Thoracic aorta (tissue), 2 donors: ENCODE measurements at places on chromosomes 16 and 17.

- DNase-seq = no peak
Observed at GRCh38 chr16:79599837-79600637, 500 bp downstream of the MAF start.

GRCh38 chr17:78746949-78747269 is 35.2 kb downstream of the CYTH1 start:
- no peak for DNase-seq

DNA sequence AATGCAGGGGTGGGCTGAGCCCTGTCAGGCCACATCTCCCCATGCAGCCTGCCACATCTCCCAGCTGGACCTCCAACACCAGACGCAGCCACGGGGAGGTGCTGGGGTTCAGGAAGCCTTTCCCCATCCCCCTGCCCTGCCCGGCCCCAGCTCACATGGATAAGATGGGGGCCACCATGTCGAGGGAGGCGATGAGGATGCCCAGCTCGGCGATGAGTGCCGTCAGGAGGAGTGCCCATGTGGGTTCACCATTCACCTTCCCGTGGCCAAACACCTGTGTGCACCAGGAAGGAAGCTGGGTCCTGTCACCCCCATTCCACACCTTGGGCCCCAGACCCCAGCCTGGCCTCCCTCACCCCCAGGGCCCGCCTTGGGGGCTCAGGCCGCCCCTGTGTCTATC is 5.7 kb upstream of the LCAT start:
- no peak for DNase-seq

GRCh38 chr17:52027620-52028295 is 130.8 kb downstream of the CA10 start:
- DNase-seq = no peak

- no peak for DNase-seq
Observed at GRCh38 chr17:17942846-17943245, 29.4 kb downstream of the TOM1L2 start.

DNA sequence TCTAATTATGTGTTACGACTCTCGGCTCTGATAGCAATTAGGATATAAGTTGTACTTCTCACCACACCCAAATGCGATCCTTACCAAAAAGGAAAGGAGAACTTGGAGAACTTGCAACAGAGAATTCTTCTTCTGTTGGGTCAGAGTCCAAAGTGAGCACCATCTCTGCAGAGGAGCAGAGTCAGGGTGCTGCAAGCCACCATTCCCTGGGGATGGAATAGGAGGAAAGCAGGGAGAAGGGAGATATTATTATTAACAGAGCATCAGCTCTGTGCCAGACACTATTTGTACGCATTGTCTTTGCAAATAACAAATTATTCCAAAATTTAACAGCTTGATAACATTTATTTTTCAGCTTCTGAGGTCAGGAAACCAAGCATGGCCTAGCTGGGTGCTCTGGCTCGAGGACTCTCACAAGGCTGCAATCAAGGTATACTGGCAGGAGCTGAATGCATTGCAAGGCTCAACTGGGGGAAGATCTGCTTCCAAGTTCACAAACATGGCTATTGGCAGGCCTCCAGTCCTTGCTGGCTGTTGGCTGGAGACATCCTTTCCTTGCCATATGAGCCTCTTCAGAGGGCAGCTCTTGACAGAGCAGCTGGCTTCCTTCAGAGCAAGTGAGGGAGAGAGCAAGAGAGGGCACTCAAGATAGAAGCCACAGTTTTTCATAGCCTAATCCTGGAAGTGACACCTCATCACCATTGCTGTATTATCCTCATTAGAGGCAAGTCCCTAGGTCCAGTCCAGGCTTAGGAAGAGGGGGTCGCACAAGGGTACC is 296.2 kb upstream of the CDH5 start:
- no peak for DNase-seq

GRCh38 chr17:82690786-82691489 is 7.6 kb downstream of the RAB40B start:
- no peak for DNase-seq

DNA sequence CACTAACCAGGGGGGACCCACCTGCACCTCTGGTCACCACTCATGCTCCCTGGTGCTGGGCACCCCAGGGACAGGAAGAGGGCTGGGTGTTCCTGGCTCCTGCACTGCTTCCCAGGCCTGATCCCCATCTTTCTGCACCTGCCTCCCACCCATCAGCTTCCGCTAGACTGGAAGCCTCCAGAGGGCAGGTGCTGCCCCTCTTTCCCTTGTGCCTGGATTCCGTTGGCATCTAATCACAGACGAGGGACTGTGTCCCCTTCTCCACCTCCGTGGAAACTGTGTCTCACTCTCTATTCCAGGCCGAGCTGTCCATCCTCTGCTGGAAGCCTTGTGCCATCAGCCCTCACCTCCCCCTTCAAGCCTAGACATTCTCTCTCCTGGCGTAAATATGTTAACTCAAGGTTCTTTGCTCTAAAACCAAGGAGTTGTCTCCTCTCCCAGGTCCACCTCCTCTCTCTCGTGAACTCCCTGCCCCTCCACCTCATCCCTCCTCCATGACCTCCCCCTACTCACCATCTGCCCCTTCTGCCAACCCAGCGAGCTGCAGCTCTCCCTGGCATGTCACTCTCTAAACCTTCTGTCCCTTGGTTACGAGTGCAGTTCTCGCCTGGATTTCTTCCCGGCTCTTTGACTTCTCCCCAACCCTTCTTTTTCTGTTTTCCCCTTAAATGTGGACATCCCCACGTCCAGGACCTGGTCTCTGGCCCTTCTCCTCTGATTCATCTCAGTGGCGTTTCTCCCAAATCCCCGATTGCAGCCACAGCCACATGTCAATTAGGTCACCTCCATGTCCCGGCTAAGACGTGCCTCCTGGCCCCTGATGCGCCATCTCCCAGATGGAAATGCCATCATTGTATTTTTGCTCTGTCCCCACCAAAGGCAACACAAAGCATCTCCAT is 107.7 kb downstream of the SEC14L1 start:
- DNase-seq = no peak

GRCh38 chr16:3187798-3188674 is at the start of gene OR1F1:
Gene OR1F1 (plus strand): TSS chr16:3188204.
- DNase-seq = no peak

DNA sequence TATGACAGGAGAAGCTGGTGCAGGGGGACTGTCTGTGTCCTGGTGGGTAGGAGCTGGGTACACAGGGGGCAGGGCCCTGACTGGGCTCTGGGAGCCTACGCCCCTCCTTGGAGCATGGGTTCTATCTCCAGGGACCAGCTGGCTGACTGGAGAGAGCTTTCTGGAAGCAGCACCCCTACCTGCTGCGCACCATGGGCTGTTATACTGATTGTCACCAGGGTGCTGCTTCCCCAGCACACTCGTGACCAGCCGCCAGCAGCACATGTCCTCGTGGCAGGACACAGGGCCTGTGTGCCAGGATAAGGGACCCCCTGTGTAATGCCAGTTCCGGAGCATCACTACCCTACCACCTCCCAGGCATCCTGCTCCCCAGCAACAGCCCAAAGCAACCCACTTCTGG is 106.0 kb downstream of the AMFR start:
- DNase-seq = no peak

- DNase-seq = no peak
Observed at GRCh38 chr17:20077978-20078685, 69.0 kb downstream of the SPECC1 start.

DNA sequence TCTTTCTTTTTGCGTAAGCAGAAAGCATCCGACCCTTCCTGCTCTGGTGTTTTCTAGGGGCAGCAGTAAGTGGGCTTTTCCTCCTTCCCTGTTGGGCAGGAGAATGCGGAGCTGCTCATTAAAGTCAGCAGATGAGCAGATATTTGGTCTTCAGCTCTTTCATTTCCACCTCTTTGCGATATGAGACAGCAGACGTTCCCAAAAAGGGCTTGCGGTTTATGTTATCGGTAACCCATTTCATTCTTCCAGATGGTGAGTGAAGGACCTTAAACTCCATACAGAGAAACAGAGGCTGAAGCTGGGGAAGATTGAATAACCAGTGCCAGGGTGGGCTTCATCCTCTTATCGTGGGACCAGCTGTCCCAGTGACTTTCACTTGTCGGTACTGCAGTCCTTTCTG is 40.7 kb downstream of the KSR1 start:
- DNase-seq = no peak

- DNase-seq = no peak
Observed at GRCh38 chr17:28737770-28738679, 5.8 kb upstream of the TRAF4 start.

- no peak for DNase-seq
Observed at GRCh38 chr17:72591289-72592241, 470.7 kb downstream of the SOX9 start.

DNA sequence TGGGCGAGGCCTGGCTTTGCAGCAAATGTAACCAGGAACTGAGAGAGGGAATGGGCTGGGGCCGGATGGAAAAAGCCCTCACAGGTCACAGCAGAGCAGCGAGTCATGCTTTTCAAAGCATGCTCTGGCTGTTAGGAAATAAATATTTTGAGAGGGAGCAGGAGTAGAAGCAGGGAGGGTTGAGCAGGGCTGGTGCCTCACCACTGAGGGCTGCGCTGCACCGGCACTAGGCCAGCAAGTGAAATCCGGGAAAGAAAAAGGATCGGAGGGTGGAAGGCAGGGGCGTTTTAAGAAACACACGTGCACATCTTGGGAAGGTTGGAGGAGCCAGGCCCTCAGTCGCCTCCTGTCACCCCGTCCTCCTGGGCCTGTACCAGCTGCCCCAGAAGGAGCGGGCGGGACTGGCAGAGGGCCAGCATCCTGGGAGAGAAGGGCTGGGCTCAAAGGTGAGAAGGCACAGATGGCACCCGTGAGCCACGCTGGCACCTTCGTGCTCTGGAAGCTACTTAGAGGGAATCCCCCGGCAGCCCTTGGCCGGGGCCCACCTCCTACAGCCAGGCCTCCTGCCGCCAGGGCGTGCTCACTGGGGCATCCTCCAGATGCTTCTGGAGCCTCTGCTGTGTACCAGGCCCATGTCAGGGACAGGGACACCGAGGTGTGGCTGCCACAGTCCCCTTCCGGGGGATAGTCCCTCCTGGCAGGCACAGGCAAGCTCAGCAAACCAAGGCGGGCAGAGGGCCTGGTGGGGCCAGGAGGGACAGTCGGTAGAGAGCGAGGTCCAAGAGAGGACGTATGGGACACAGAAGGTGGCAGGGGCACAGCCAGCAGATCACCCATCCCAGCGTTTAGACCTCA is 71.5 kb upstream of the PLCG2 start:
- DNase-seq = no peak

DNA sequence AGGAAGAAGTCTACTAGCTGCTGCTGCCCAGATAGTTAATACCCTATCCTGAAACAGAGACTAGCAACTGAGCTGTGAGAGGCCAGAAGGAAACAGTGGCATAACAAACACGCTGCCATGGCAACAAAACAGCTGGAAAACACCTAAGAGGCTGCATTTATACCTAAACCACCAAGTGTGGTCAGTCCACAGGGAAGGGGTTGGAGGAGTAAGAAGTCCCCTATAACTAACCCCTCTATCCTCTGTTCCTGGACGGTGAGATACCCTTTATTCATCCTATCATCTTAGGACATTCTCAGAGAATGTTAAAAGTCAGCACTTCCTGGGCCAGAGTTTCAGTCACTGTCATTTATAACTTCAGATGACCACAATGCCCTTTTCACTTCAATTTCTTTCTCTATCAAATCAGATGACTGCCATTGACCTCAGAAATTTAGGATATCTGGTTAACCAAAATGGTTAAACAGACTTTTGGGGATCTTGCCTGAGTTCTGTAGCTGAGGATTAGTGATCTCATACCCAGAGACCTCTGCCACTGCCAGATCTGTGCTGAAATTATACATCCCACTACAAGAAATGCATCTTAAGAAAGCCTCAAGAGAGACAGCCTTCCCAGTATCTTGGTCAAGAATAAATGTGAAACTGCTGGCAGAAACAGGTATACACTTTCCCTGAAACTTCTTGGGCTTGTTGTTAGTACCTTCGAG is 36.2 kb downstream of the STH start:
- no peak for DNase-seq

- DNase-seq = no peak
Observed at GRCh38 chr16:48492133-48492532, 106.9 kb upstream of the SIAH1 start.

GRCh38 chr16:80039777-80040176 is 439.2 kb upstream of the MAF start:
- no peak for DNase-seq

- no peak for DNase-seq
Observed at GRCh38 chr16:82741073-82741615, 114.4 kb downstream of the CDH13 start.

DNA sequence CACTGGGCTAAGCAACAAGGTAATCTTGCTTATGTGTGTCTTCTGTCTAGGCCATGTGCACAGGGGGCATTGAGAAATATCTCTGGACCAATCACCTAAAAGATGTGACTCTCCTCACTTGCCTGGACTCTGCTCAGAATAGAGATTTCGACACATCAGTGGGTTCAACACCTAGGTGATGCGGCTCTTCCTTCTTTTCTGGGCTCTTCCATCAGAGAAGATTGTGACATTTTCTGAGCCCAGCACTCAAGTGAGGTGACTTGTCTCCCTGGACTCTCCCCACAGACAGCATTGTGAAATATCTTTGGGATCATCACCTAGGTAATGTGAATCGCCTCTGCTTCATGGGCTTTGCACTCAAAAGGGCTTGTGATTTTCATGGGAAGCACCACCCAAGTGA is 1904.1 kb downstream of the TP53TG3F start:
- no peak for DNase-seq

DNA sequence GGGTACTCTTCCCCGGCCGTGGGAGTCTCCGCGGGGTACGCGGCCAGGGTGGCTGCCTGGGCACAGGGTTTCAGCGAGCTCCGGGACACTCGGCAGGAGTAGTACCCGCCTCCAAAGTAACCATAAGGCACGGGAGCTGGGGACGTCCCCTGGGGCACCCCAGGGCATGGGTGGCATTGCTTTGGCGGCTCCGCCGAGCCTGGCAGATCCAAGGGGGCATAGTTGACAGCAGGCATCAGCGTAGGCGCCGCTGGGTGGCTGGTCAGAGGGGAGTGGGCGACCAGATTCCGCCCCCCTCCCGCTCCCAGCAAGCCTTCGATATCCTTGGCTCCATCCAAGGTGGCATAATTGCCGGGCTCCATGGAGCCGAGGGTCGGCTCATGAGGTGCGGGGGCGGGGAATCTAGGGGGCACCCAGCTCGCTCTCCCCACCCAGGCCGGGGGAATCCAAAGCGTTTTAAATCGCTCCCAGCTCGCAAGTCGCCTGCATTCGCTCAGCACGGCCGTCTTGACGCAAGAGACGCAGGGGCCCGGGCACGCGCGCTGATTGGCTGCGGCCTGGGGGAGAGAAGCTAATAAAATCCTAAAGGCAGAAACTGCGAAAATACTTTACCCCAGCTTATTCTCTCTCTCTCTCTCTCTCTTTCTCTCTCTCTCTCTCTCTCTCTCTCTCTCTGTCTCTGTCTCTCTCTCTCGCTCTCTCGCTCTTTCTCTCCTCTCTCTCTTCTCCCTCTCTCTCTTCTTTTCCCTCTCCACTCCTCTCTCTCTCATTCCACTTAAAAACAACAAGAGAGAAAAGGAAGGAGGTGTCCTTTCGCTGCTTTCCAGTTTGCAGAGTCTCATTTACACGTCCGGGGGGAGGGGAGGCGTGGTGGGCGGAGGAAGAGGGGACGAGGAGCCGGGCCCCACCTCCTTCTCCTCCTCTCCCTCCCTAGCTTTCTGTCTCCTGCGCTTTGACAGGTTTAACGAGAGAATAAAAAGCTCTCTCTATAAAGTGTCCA is at the start of gene HOXB13:
Gene HOXB13 (minus strand): TSS at position 519 of the 1,000 bp plus-strand sequence. CDS start 157 bp downstream, at position 362.
- DNase-seq = no peak
